ENCODE measurements at places on chromosomes 12 and 14.

DNA sequence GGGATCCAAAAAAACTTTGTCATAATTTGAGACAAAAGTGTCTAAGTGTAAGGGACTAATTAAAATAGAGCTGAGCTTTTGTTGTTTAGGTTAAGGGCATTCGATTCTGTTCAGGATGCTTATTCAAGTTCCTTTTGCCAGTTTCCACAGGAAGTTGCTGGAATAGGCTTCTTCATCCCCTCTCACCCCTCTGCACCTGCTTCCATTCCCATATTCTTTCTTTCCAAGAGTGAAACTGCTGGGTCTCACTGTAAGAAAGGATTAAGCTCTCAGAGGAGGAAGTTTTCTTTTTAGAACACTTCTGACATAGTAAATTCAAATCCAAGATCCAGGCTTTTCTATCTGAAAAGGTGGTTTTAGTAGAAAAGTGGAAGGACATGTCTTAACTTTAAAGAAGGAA, 61.4 kb downstream of the POLR3B start:
- DNase-seq = no peak

DNA sequence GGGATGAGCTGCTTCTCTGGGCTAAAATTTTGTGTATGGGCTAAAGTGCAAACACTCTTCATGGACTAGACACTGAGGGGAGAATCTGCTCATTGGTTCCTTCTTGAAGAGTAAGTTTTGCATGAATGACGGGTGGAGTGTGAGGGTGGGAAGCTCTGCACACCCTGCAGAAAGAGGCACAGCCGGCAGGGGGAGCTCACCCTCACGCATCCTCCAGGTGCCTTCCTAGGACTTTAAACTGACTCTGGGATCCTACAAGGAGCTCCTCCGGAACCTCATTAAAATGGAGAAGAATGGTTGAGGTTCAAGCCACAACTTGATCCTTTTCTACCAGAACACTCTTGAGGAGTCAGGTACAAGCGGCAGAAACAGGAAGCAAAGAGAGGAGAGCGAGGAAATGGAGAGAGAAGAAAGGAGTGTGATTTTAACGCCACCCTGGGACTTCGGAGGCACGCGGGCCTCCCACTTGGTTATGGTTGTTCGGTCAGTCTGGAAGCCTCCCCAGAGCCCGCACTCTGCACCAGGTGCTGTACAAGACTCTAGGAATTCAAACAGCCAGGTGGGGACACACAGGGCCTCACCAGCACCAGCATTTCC, 87.5 kb downstream of the SETD3 start:
- no peak for DNase-seq

DNA sequence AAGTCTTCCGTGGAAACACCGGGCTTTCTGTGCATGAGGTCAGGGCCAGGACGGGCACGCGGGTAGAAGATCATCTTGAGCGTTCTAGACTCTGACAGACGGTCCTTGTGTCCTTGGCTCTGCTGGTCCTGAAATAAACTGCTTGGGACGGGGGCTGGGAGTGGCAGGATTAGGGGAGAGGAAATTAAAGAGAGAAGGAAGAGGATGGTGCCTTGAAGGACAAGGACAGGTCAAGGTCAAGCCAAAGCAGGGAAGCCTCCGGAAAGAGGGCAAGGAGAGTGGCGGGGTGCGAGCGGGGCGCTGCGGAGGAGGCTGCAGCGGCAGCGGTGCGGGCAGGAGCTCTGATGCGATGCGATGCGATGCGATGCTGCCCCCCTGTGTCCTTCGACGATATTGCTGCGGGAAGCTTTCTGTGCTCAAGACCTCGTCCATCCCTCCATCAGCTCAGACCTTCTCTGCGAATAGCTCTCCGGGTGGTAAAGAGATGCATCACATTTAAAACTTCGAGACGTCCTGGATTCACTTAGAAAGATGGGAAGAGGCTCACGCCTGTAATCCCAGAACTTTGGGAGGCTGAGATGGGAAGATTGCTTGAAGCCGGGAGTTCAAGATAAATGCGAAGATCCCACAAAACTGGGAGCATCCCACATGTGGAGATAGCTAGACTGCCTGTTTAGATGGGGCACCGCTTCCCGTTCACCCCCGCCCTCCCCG, 110.1 kb upstream of the TMEM132D start:
- peak; percentile 5 for DNase-seq

- DNase-seq = no peak
Measured at GRCh38 chr12:101819467-101819866, 11.3 kb downstream of the GNPTAB start.

- DNase-seq = no peak
Measured at GRCh38 chr12:46349253-46349652, 23.3 kb downstream of the SLC38A2 start.

GRCh38 chr12:75599061-75599460, 87.7 kb upstream of the KRR1 start:
- no peak for DNase-seq

- DNase-seq = no peak
Measured at GRCh38 chr14:89349171-89350008, 67.6 kb downstream of the FOXN3 start.

DNA sequence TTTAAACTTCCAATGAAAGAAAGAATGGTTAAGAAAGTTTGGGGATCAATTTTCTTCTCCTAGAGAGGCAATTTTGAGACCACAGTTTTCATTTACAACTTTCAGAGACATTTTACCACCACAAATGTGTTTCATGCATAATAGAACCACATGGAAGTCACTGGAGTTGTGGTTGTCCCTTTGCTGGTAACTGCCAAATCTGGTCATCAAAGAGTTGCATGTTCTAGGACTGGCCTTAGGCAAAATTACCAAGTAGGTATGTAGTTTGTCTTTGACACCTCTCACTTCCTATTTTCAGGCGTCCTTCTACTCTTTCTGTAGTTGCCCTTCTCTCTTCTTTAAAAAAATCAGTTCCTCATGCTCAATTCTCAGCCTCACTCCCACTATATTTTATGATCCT, 54.3 kb upstream of the TMX1 start:
- no peak for DNase-seq

Measured in stimulated activated CD4-positive, alpha-beta T cell treated with anti-CD3 and anti-CD28 coated beads, TNF-alpha, amount 100 ng/mL, for 1 hour (primary cell).